ENCODE measurements at places on chromosomes 2 and 18.

GRCh38 chr2:233280114-233280693 is 27.4 kb upstream of the SAG start:
- no peak for DNase-seq

- DNase-seq, result no peak
These were observed 26.2 kb downstream of the OLA1 start for GRCh38 chr2:174222154-174222553.

DNA sequence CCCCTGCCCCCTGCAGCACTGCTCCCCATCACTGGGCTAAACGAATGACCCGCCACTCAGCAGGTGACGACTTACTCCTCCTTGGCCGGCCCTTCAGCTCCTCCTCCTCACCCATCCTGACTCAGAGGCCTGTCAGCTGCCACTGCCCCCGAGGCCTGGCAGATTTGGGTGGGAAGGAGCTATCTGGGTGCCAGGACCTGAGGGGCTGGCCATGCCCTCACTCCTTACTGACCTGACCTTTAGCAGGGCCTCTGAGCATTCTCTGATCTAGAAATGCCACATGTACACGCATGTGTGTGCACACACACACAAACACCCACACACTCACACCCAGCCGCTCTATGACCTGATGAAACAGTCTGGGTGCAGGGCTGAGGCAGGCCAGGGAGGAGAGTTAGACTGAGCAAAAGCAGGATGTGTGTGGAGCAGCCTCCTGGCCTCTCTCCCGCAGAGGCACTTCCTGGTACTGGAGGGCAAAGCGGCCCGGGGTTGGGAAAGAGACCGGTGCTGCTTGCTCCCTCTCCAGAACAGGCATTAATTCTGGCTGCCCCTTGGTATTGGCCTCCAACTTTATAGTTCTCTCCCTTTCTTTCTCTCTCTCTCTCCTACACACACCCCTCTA is 68.0 kb downstream of the ZFP36L2 start:
- no peak for DNase-seq

- DNase-seq, result no peak
These were observed 2.3 kb upstream of the CRYBA2 start for GRCh38 chr2:218995561-218995960.

DNA sequence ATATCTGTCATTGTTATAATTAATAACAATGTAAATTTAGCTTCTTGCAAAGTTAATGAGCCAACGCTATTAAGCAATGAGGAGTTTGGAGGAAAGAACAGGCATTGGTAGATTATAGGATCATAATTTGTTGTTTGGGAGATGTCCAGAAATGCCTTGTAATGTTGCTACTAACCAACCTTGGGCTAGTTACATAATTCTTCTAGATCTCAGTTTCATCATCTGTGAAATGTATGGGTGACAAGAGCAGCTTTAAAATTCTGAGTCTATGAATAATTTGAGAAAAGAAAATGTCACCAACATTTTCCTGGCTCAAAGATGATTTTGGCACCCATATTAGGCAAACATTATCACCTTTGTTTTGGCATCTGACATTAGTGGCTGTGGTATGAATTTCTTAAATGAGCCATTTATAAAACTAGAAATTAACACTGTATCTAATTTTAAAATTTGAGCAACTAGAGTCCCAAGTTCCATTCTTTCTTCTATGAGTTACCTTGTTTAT is 2.9 kb downstream of the TMEM178A start:
- no peak for DNase-seq

GRCh38 chr18:55302167-55302833 is 285.7 kb downstream of the TCF4 start:
- no peak for DNase-seq

DNA sequence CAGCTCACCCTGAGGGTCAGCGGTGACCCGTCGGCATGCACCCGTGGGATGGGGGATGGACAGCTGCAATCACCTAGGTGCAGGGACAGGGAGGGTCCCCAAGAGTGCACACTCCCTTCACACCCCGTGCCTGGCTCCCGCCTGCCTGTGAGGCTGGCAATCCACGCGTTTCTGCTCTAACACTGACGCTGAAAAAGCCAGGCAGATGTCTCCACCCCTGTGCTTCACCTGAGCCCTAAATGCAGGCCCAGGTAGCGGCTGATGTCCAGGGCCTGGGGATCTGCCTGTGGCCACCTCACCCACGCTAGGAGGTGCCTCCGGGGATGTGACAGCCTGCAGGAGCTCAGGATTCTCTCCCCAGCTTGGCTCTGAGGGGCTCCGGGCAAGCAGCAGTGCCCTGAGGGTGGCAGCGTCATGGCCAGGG is 212.0 kb upstream of the SALL3 start:
- no peak for DNase-seq

DNA sequence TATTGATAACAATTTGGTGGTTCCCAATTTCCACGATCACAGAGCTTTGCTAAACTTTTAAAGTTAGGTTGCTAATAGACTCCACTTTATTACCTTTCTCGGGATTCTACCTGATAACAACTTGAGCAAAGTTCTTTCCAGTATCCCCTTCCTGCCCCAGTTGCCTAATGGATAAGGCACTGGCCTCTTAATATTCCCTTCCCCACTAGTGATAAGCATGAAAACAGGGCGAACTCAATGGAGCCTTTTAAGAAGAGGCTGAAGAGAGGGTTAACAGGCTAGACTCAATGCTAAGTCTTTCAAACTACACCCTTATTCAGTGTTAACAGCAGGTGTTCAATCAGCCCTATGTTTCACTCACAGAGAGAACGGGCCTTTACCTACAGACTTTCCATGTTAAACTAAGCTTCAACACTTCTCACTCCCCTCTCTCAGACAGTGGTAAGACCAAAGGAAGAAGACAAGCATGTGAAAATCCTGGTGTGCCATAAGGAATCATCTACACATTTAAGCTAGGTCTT is 75.8 kb downstream of the ANKRD44 start:
- DNase-seq, result no peak

DNA sequence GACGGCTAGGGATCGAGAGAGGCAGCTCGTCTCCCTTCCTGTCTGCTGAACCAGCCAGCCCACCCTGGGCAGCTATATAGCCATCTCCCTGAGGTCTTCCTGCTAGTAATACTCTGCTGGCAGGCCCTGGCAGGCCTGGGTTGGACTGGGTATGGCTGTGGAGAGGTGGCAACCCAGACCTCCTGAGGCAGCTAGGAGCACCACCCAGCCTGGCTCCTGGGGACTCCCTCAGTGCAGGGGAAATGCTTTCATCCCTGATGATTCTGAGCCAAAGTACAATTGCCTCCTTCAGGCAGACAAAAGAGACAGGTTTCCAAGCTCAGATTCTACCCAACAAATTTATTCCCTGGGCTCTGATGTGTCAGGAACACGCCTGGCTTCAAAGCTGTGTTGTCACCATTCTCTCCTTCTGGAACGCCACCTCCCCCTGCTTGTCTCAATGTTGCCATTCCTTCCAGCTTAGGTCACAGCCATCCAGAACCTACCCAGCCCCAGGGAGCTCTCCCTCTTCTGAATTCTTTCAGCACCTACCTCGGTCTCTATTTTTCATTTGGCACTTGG is 4.7 kb upstream of the DNAJB2 start:
- DNase-seq, result no peak

DNA sequence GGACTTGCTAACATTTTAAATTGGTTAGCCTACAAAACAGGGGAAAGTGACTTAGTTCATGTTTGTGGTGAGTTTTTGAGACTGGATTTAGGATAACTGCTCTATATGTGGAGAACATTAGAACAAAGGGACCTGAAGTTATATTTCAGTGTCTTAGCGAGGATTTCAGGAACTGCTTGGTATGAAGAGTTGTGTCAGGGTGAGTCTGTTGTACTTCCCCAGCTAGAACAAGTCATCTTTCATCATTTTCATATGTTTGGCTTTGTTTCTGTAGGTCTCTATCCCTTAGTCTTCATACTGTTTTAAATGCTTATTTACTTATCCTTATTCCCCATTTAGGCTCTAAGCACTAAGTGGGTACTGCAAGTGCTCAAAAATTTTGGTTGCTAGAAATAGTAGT is 41.9 kb downstream of the KCMF1 start:
- DNase-seq, result no peak

GRCh38 chr2:45005261-45006002 is 3.8 kb downstream of the SIX2 start:
- no peak for DNase-seq

DNA sequence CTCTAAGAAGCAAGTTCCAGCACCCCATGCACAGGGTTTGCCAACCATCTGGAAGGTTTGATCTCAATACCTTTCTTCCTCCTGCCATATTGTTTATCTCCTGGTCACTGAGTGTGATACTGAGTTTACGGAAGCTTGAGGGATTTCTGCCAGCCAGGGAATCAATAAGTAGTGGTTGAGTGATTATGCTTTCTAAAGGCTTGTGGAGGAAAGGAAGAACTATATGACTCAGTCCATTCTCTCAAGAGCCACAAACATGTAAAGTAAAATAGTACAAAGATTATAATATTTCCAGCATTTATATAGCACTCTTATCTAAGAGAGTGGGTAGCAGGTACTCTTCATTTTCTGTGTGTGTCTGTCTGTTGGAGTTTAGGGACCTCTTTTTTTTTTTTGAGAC is 49.2 kb downstream of the SLC4A3 start:
- no peak for DNase-seq

- DNase-seq, result no peak
These were observed 145.0 kb downstream of the TTC27 start for GRCh38 chr2:32772638-32773447.

DNA sequence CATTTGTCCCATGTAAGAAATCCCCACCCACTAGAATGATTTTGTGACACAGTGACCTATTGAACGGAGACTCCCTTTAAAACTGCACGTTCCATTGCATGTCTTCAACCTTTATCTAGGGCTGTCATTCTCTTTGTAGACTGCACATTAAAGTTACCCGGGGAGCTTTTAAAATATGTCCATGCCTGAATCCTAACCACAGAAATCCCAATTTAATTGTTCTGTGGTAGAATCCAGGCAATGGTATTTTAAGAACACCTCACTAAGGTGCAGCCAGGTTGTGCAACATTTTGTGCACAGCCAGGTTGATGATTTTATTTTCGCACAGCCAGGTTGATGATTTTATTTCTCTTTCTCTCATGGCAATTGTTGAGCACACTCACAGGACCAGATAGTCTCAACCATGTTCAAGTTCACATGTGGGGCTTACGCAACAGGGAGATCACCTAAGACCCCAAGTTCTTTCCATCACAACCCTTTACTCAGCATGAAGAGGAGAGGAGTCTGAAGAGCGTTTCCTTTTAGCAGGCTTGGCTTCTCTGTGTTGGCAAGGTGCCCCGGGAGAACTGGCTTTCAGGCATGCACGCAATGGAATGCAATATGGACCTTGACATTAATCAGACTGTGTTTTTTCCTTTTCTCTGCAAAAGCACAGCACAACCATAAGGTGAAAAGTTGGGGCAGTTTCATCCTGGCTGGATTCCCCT is 467.3 kb upstream of the ETAA1 start:
- DNase-seq, result no peak

DNA sequence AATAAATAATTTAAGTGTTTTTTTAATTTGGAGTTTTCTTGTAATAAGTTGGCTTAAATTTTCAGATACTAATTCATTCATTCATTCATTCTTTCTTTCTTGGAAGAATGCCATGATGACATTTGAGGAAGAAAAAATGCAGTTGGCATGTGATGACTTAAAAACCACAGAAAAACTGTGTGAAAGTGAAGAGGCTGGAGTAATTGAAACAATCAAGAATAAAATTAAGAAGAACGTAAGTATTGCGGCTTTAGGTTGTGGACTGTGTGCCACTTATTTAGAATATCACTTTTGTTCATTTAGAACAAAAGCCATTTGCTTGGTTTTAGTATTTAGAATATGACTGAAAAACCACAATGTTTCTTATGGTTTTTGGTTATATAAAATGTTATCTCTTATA is 51.4 kb downstream of the TTC39C start:
- DNase-seq, result no peak

DNA sequence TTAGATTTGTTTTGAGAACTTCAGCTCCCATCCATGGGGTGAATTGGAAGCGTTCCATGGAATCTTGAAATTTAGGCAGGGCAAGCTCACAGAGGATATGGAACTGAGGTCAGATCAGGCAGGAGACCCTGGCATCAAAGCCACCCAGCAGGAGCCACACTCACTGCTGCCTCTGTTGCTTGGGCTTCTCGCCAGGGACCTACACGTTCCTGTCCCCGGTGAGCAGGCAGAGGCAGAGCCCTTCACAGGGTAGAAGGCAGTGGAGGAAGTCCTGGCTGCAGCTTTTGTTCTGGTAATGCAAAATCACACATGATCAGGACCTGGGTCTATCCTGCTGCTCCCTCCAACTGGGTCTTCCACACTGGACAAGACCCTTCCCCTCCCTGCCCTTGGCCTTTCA is 42.1 kb downstream of the CAPN13 start:
- no peak for DNase-seq

DNA sequence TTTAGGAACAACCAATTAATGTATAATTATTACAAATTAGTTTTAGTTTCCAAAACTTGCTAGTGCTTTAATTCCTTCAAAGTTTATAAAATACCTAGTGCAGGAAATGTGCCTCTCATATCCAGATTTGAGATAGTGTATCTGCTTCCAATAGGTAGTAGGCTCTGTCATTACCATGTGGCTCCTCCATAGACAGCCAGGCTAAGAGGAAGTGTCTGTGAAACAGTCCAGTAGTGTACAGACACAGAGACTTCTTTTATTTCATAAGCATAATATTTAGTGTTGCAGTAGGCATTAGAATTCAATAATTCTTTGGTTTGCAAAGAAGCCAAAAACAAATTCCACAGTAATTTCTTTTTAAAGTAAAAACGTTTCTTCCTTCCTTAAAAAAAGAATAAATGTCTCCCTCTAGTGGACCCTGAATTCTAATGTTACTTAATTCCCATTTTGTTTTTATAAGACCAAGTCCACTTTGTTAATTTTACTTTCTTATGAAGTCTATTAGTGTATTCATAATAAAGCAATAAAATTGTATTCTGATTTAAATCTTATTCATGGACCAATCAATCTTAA is 101.2 kb downstream of the NEB start:
- no peak for DNase-seq

Data from activated CD8-positive, alpha-beta memory T cell treated with anti-CD3 and anti-CD28 coated beads for 4 hours (primary cell).